Skeletal muscle cell (primary cell): ENCODE measurements at places on chromosomes 4 and X.

DNA sequence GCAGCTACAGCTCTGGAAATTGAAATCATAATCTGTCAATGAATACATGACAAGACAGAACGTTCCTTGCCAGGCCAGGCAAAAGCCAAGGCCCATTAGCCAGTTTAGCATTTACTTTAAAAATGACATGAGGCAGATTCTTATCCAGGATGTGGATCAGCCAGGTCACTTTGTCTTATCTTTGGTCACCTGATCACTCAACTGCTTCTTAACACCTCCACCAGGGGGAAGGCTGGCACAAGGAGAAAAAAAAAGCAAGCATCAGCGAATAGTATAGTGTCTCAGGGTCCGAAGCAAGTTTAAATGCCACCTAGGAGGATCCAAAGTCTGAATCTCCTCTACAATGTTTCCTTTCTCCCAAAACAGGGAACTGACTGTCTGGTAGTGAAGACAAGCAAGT is 18.8 kb downstream of the ATP1B4 start:
- no peak for DNase-seq

- DNase-seq: no peak
Measured at GRCh38 chr4:138655985-138656384, 359.6 kb upstream of the NOCT start.

DNA sequence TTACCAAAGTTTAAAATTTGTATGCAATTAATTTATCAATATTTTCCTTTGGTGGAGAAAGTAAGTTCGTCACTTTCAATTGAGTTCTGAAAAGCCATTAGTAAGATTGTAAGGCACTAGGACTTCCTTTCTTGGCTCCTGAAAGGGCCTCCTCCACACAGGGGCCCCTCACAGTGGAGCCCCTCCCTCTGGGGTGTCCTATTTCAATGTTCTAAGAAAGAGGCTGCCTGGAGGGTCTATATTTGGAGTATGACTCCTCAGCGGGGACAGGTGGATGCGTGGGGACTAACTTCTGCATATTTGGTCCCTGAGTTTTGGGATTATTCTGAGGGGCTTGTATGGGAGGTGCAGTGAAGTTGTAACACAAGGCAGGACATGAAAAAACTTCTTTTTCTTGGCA is 1.6 kb upstream of the ARMCX4 start:
- no peak for DNase-seq

DNA sequence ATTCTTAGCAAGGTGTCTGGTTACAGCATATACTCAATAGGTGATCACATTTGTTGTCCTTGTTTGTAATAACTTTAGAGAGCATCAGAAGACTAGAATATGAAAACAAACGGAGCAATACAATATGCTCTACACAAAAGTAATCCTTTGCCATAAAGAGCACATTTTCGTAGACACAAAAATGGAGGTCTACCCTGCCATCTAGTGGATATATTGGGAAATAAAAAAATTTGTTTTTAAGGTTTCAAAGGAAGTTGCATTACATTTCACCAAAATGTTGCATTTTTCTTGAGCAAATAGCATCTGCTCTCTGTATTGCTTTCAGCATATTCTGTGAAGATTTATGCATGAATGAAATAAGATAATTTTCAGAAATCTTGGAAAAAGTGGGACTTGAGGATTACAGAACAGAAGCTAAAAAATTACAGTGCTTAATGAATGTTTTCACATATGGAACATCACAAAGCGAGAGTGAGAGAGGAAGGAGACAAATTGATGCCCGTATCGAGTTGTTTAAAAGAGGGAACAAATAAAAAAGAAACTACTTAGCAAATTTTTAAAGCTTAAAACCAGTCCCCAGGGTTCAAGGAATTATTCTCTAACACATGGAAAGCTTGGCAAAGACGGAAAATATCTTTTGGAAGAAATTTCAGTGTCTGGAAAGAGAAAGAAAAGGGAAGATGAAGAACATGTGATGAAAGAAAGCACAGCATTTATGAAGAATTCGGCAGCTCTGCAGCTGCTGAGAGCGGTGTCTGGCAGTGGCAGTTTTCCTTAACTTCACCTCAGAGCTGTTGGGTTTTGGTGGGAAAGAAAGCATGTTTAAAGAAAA is 390.1 kb downstream of the ANKRD50 start:
- no peak for DNase-seq

GRCh38 chr4:121168446-121169281 is 4.5 kb upstream of the TNIP3 start:
- DNase-seq: no peak

GRCh38 chr4:8376361-8377102 is 64.0 kb downstream of the ACOX3 start:
- DNase-seq: no peak

GRCh38 chr4:77950203-77950602 is 87.6 kb downstream of the MRPL1 start:
- DNase-seq: no peak

GRCh38 chrX:13433298-13433605 is 113.4 kb upstream of the ATXN3L start:
- DNase-seq: no peak

DNA sequence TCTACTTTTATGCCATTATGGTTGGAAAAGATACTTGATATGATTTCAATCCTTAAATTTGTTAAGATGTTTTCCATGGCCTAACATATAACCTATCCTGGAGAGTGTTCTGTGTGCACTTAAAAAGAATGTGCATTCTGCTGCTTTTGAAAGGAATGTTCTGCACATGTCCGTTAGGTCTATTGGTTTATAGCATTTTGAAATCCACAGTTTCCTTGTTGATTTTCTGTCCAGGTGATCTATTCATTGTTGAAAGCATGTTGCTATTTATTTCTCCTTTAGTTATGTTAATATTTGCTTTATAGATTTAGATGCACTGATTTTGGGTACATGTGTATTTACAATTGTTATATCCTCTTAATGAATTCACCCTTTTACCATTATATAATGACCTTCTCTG is 5.7 kb upstream of the KLKB1 start:
- DNase-seq: no peak

GRCh38 chr4:72896515-72896914 is 173.0 kb downstream of the COX18 start:
- DNase-seq: peak; percentile 71

DNA sequence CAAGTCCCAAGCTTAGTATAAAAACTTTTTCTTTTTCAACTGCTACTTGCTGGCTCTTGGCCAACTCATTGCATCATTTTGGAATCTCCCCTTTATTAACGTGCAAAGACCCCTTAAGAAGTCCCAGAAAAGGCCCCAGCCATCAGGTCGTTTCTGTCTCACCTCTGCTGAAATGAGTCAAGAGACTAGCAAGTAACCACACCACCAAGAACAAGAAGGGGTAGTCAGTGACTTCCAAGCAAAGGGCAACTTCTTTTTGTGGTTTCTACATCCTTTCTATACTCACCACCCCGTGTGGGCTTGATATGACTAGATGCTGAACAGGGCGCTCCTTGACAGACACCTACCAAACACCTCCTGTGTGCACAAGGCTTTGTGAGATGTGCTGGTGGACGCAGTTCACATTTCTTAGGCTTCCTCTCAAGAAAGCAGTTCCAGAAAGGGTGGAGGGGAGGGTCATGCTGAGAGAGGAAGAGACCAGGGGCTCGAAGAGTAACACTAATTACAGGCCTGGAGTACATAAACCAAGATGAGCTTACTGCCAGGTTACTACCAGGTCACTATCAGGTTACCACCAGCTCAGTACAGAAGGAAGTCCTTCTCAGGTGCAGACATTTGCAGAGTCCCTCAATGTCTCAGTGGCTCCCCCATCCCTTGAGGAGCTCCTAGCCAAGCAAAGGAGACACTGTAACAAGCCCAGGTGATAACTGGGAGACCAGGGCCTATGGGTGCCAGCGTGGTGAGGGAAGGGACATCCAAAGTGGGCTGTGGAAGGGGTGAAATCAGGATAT is 19.3 kb downstream of the JAKMIP1 start:
- DNase-seq: no peak

GRCh38 chrX:3501833-3502535 is 155.5 kb upstream of the MXRA5 start:
- DNase-seq: peak; percentile 49

DNA sequence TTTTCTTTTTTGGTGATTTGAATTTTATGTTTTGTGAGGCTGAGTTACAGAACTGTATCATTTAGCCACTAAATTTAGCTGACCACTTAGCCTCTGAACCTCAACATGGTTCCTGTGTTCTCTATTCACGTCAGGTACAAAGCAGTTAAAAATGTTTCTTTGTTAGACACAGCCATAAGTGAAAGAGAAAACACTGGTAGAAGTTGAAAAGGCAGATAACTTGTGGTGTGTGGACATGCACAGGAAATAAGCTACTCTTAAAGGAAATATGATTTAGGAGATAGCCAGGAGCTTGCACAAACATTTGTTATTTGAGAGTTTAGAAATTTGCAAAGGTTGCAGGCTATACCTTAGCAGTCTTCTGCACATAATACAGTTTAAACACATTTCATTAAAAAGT is 171.0 kb upstream of the RPS6KA3 start:
- no peak for DNase-seq

GRCh38 chrX:24259544-24260240 is 54.2 kb downstream of the SUPT20HL2 start:
- DNase-seq: no peak

- no peak for DNase-seq
Measured at GRCh38 chr4:42626629-42627146, 30.2 kb downstream of the ATP8A1 start.

DNA sequence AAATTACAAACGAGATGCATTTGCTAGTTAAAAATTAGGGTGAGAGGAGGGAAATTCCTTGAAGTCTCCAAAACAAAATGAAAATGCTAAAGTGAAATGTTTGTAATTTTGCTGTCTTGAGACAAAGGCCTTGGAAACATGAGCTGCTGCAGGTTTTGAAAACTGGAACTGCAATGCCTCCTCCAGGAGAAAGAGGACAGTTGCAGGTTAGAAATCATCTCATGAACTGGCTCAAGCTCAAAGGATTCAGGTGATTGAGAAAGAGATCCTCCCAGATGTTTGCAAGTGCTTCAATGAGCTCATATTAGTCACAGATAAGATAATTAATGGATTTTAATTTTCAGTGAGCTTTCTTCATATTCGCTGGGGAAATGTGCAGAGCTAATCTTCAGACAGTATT is 32.4 kb downstream of the SMPX start:
- no peak for DNase-seq

DNA sequence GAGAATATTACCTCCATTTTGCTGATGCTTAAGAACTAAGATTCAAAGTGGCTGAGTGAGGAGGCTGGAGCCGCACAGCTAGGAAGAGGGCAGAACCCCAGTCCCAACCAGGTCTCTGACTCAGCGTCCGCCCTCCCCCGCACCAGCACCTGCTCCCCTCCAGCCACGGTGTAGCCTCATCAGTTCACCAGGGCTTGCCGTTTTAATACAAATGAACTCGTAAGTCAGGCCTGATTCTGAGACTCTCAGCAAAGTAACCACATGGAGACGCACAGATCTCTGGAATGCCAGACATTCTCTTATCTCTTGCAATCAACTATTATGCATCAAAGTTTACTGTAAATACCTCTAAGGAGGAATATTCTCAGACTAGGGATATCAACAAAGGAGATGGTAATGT is 52.4 kb downstream of the ENPP6 start:
- no peak for DNase-seq

DNA sequence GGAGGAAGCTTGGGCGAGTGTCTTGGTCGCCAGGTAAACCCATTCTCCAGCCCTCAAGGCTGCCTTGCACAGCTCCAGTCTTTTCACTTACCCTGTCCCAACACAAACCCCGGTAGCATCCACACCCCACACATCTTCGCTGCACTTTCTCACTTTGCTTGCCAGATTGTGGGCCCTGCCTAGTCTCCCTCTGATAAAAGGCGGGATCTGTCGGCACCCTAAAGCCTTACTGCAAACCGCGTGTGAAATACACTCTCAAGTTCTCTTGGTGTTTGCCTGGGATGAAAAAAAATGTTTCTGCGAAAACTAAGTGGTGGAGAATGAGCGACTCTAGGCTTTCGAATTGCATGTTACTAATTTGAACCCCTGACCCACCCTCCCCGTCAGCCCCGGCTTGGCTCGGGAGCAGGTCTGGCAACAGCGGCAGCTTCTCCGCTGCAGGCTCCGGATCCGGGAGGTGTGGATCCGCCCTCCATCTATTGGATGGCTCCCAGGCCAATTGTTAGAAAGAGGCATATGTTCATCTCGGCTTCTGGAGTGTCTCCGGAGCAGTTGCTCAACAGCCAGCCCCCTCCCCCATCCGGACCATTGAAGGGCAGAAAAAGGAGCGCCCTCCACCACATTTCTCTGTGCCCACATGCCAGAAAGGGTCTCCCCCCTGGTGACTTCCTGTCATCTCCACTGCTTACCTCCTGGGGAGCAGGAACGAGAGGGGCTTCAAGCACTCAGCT is 3.0 kb upstream of the CITED1 start:
- DNase-seq: peak; percentile 16

DNA sequence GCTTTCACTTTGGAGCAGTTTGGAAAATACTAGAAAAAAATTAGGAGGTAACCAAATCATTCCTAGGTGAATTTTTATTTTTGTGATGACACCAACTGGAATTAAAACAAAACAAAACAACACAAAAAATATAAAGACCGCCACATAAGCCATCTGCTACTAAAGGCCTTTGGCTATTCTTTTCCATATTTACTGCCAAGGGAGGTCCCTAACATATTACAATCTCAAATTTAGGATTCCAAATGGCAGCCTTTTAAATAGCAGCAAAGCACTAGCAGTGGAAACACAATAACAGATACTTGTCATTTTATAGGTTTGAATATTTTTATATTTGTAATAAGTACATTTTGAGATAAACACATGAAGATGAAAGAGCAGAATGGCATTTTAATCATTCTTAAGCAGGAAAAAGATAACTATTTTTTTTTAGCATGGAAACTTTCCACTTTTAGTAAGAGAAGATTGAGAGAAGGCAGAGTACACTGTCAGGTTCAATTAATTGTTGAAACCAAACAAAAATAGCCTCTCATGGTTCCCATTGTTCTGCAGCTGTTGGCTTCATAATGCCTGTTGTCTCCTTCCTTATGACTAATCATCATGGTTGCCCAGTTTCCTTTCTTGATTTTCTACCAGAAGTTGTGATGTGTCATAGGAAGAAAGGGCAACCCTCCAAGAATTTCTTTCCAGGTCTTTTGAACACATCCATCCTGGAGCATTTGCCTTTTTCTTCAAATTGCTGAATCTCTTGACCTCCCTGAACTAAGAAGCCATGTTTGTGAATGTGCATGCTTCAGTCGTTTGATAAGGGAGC is 219.0 kb upstream of the EMCN start:
- DNase-seq: peak; percentile 81

DNA sequence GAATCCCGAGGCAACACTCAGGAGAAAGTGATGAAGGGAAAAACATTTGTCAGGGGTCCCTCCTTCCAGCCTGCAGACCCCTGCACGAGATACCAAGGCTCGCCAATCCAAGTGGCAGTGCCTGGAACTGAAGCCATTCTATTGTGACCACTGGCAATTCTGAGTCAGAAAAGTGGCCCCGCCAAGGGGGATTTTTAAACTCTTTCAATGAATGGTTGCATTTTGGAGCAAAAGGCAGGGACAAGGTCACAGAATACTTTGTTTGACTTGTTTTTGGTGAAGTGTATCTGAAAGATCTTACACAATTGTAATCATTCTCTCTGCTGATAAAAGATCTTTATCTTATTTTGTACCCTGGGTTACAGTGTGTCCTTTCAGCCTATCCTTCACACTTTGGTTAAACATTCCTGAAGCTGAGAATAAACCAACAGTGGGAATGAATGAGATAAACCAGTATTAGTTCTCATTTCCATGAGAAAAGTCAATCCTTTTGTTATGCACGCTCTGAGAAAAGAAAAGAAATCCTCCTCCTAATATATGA is 115.9 kb upstream of the PDLIM3 start:
- DNase-seq: no peak

- DNase-seq: peak; percentile 47
Measured at GRCh38 chrX:24100713-24101112, 46.0 kb downstream of the EIF2S3 start.

- no peak for DNase-seq
Measured at GRCh38 chr4:160141206-160141605, 1038.3 kb downstream of the RAPGEF2 start.
